Stimulated activated CD4-positive, alpha-beta T cell treated with anti-CD3 and anti-CD28 coated beads, Interleukin-1b, Interleukin-23, amount 100 ng/mL, for 4 hours (primary cell): ENCODE measurements at places on chromosomes 11 and 22.

- no peak for DNase-seq
Observed at GRCh38 chr11:14132312-14132711, 169.8 kb downstream of the SPON1 start.

- no peak for DNase-seq
Observed at GRCh38 chr11:63573881-63574855, 11.0 kb upstream of the PLAAT2 start.

GRCh38 chr11:83112886-83113285 is 41.2 kb upstream of the RAB30 start:
- no peak for DNase-seq

DNA sequence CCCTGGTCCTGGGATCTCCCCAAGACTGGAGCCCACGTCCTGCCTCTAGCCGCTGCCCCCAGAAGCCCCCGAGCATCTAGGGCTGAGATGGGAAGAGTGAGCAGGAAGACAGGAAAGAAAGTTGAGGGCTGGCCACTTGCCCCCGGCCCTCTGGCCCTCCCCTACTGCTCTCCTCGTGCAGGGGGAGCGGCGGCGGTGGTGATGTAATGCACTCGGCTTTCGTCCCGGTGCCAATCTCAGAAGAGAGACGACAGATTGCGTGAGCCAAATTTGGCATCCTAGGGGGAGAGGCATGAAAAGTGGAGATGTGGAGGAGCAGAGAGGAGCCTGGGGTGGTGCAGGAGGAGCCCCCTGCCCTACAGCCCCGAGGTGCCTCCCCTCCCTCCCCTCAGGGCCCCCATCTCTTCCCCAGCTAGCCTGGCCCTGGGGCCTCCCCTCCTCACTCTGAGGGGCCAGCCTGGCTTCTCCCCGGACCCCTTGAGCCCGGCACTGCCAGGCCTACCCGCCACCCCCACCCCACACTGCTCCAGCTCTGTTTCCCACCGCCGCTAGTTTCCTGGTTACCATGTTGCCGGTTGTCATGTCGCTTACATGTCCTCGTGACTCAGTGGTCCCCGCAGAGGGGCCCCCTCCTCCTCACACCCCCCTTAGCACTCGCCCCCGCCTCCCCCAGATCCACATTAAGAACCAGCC is 2.5 kb downstream of the KCNJ4 start:
- DNase-seq: no peak
